BE2C (cell line): ENCODE measurements at places on chromosomes 11 and 22.

DNA sequence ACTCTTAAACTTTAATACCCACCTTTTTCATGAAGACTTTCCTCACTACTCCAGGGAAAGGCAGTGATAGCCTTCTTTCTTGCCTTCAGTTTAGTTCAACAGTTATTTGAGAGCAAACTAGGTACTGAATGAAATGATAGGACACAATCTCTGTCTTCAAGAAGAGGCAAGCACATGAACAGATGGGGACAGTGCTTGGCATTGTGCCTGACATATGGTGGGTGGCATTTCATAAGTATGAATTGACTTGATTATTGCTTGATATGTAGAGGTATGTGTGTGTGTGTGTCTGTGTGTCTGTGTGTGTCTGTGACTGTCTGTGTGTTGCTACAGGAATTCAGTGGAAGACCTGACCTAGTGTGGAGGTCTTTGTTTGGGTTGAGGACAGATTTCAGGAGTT, 504.1 kb downstream of the NELL1 start:
- DNase-seq = peak; percentile 7

DNA sequence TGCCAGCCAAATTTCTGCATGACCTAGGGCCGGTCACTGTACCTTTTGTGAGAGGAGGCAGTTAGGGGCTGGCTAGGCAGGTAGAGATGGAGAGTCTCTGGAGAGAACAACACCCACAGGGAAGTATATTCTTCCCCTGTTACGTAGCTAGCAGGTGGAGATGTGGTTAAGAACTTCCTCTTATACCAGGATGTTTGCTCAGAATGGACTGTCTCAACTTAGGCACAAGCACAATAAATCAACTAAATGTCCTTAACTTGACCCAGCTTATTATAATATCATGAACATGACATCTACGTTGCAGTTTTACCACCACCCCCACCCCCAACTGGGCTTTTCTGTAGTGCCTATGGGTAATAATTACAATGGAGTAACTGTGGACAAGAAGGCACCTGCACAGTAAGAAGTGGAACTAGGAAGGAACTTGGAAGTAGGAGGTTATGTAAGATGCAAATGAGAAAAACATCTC, 60.7 kb upstream of the MPEG1 start:
- DNase-seq = no peak

DNA sequence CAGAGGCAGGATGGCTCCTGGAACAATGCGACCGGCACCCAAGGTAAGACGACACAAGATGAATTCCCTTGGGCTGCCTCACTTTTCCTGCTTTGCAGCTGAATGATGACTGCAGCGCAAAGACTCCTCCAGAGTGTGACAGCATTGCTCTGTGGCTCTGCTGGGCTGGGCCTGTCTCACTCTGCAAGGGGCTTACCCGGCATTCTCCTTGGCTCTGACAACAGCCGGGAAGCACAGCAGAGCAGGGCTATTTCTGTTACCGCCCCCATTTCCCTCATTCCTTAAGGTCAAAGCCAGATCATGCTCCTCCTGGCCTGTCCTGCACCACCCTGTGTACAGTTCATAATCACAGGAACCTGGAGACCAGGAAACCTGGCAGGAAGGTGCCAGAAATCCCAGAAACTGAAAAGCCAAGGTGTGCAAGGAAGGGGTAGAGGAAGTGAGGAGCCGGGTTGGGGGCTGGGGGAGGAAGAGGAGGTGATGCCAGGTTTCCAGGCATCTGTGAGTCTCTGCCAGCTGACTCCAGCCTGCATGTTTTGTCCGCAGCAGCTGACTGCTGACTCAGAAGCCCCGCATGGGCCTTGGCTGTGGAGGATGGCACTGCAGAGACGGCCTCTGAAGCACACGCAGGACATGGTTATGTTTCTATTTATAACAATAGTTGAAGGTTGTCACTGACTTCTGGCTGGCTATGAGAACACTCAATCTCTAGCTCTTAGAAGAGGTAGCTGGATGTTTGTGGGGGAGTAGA, 113.6 kb downstream of the MICAL3 start:
- peak; percentile 66 for DNase-seq

- no peak for DNase-seq
These were observed 3.5 kb downstream of the PHLDB1 start for GRCh38 chr11:118610773-118611432.

- DNase-seq = peak; percentile 73
These were observed 2.8 kb downstream of the PDXP start for GRCh38 chr22:37661160-37661924.

GRCh38 chr11:134503100-134503499, 91.1 kb upstream of the B3GAT1 start:
- no peak for DNase-seq

DNA sequence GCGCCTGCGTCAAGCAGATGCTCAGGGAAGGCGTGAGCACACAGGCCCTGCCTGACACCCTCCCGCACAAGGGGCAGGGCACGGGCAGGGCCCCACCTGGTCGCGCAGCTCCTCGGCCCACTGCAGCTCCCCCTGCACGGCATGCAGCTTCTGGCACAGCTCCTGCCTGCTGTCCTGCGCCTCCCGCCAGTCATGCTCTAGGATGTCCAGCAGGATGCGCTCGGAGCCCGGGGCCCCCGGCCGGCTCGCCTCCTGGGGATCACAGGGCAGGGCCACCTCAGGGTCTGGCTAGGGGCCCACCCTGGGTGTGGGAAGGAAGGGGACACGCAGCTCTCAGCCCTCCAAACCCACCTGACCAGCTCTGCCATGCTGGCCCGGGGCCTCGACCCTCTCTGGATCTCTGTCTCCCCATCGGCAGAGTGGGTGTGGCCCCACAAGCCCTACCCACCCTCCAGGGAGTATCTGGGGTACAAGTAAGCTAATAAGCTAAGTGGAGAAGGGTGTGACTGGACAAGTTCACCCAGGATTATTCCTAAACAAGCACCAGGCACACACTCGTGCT, 10.7 kb downstream of the CARD10 start:
- DNase-seq = no peak

GRCh38 chr11:114060392-114061047, 1.0 kb downstream of the ZBTB16 start:
- no peak for DNase-seq

- no peak for DNase-seq
These were observed 72.9 kb upstream of the EED start for GRCh38 chr11:86171627-86172026.

DNA sequence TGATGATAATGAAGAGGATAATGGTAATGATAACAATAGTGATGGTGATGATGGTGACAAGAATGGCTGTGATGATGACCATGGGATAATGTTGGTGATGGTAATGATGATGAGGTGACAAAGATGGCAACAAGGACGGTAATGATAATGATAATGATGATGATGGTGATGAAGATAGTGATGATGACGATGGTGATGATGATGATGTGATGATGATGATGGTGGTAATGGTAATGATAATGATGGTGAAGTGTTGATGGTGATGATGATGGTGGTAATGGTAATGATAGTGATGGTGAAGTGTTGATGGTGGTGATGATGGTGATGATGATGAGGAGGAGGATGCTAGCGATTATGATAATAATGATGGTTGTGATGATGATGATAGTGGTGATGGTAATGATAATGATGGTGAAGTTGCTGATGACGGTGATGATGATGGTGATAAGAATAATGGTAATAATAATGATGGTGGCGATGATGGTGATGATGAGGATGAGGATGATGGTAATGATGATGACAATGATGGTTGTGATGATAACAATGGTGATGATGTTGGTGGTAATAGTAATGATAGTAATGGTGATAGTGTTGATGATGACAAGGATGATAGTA, 54.7 kb upstream of the OPCML start:
- DNase-seq = no peak

DNA sequence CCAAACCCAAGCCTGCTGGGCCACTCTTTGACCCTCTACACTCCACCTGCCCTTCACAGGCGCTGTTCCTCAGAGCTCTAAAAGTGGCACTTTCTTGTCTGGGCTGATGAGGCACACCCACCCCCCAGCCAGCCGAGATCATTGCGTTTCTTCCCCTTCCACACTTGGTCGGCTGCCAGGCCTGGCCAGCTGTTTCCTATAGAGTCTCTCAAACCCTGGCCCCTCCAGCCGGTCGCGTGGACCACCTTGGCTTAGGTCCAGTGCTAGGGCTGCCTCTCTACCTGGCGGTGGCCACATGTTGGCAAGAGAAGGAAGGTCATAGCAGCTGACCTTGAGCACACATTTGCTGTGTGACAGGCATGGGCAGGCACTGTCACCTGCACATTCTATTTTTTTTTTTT, 60.6 kb downstream of the PPP6R2 start:
- DNase-seq = peak; percentile 70

DNA sequence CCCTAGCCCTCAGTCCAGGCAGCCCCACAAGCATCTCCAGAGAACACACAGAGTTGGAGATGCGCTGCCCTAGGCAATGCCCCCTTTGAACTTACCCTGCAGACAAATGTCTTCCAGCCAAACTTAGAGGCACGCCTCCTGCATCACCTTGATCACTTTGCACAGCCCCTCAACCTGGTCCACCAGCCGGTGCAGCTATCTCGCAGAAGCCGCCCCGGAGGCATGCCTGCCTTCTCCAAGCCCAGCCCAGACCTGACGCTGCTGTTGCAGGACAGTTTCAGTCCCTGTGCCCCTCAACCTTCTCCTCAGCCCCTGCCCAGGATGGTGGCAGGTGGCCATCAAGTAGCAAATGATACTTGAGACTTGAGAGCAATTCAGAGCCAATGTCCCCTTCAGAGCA, 16.7 kb upstream of the POU2AF1 start:
- no peak for DNase-seq

DNA sequence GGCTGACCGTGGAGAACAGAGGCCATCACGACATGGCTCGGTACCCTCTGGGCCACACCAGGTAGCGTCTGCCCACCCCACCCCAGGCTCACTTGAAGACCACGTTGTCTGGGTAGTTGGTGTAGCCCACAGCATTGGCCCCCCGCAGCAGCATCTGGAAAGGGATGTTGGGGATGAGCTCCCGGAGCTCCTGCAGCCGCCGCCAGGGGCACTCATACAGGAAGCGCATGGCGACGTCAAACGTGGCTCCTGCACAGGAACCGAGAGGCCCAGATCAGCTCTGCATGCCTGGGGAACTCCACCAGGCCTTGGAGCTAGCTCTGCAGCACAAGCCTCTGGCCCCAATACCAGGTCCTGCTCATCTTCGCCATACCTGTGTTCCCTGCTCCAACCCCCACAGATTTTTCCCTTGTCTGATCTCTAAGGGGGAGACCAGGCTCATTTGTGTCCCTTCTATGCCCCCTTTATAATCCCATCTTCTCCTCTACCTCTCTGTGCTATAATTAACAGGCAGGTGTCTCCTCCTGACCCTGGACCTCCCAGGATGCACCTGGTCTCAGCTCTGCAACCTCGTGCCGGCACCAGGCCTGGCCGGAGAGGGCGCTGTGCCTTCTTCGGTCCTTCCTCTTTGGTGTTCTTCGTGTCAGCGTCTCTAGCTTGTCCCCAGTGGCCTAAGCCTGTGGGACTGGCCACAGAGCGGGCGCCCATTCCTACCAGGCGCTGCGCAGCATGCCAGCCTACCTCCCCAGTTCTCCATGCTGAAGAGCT, 5.0 kb upstream of the LRFN4 start:
- DNase-seq = peak; percentile 63

- DNase-seq = no peak
These were observed 665.1 kb downstream of the DLG2 start for GRCh38 chr11:84962018-84962417.

GRCh38 chr22:36753120-36753802, 22.7 kb downstream of the IFT27 start:
- no peak for DNase-seq

DNA sequence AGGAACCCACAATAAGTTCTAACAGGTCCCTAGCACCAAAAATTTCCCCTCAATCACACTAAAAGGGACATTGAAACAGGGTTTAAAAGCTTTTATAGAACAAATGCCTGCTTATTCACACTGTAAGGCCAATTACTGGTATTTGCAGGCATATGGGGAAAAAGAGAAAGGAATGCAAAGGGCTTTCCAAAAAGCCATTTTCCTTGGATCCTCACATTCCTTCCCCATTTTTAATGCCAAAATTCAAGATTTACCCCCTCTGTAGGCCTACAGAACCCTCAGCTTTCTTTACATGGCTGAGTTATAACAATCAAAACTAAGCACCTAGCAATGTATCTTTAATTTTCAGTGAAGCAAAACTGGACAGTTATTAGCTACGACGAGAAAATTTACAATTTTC, 102.0 kb downstream of the SBF2 start:
- DNase-seq = no peak

- peak; percentile 76 for DNase-seq
These were observed 19.3 kb downstream of the MTFP1 start for GRCh38 chr22:30444632-30445437.

- no peak for DNase-seq
These were observed 104.3 kb downstream of the TRAF6 start for GRCh38 chr11:36405585-36406367.

- no peak for DNase-seq
These were observed 13.6 kb downstream of the IL17RA start for GRCh38 chr22:17098379-17098819.

GRCh38 chr11:77266766-77267165, 34.7 kb downstream of the GDPD4 start:
- no peak for DNase-seq

DNA sequence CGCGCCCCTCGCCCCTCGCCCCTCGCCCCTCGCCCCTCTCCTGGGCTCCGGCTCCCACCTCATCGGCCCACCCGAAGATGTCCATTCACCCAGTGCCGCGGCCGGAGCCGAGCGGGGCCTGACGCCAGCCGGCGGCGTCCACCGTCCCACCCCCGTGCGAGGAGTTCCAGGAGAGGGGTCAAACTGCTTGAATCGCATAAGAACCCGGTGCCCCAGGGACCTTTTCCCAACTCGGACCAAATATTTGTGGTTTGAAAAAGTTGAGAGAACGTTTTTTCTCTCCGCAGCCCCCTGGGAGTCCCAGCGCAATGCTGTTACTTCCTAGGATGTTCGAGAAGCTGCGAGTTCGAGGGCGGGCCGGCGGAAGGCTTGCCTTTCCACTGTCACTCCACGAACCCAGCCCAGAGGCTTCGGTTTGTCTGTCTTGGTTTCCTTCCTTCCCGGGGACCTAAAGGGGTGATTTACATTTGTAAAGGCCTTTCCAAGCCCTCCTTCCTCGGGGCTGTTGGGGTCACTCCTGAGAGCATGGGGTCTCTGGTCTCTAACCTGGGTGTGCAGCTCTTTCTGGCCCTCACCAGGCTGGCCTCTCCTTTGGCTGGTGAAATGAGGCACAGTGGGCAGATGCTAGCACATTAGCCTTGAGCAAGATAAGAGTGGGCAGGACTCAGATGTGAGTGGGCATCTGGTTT, 38.0 kb downstream of the ETS1 start:
- DNase-seq = no peak

- DNase-seq = peak; percentile 16
These were observed 63.7 kb downstream of the PPFIBP2 start for GRCh38 chr11:7577291-7578190.

GRCh38 chr22:29463629-29464028, 16.4 kb upstream of the NEFH start:
- no peak for DNase-seq
